NCI-H2227 treated with DMSO at 0.1 percent for 48 hours (cell line): ENCODE measurements at places on chromosomes 16 and 17.

DNA sequence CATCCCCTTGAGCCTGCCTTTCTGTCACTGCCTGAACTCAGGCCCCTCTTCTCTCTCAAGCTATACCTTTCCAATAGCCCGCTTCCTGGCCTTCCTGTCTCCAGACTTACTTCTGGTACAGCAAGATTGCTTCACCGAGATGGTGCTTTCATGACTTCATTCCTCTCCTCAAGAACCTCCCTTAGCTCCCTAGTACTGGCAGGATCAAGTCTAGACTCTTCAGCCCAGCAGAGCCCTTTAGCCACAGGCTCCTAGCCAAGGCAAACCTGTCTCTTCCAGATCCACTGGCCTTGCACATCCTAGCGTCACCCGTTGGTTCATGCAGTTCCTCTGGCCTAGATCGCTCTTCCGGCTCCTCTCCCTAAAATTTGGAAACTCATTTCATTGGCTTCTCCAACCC lies 6.4 kb upstream of the ATP2A3 start:
- DNase-seq: no peak

DNA sequence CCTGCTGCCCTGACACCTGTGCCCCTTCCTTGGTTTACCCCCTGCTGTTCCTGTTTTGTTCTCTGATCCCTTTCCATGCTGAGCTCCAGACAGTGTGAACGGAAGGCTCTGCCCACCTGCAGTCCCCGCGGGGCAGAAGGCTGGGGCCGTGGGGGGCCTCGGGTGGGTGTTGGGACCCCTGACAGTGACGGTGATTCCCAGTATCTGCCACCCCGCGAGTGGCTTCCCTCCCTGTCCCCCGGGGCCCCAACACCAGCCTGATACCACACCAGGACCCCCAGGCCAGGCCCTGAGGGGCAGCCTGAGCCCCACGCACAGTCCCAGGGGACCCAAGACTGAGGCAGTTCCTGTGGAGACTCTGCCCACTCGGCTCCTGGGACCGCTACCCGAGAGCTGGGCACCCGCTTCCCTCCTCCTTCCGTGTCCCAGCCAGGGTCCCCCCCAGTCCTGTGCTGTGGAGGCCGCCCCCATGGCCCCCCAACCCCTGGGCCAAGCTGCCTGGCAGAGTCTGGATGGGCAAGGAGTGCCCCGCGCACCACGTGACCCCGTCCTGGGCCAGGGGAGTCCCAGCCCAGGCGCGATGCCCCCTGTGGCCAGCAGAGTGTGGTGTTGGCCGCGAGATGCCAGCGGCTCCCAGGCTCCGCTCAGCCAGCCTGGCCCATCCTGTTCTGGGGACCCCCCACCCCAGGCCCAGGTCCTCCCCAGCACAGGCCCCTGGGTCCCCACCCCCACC lies 10.0 kb upstream of the C1QTNF8 start:
- peak; percentile 60 for DNase-seq

DNA sequence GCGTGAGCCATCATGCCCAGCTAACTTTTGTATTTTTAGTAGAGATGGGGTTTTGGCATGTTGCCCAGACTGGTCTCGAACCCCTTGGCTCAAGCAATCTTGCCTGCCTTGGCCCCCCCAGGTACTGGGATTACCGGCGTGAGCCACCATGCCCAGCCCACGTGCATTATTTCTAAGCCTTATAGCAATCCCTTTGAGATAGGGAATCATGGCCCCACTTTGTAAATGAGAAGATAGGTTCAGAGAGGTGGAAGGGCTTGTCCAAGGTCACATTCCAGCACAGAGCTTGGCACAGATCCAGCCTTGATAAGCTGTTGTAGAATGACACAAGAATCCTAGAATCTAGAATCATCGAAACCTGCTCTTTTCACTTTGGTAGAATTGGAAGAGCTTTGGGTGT lies 4.2 kb upstream of the PYCARD start:
- DNase-seq: no peak

GRCh38 chr16:68447653-68448359 lies 502 bp downstream of the SMPD3 start:
- DNase-seq: no peak
